ENCODE measurements at places on chromosomes 11 and 22.

GRCh38 chr22:43563571-43563970 is 151.8 kb downstream of the MPPED1 start:
- no peak for DNase-seq

GRCh38 chr11:91840640-91841240 is 383.9 kb upstream of the FAT3 start:
- no peak for DNase-seq

- DNase-seq = no peak
These were observed 25.8 kb upstream of the LMO1 start for GRCh38 chr11:8289492-8289918.

- DNase-seq = no peak
These were observed 4.8 kb upstream of the SLC3A2 start for GRCh38 chr11:62875698-62876478.

GRCh38 chr11:71428861-71429435 is 19.2 kb downstream of the DHCR7 start:
- no peak for DNase-seq

DNA sequence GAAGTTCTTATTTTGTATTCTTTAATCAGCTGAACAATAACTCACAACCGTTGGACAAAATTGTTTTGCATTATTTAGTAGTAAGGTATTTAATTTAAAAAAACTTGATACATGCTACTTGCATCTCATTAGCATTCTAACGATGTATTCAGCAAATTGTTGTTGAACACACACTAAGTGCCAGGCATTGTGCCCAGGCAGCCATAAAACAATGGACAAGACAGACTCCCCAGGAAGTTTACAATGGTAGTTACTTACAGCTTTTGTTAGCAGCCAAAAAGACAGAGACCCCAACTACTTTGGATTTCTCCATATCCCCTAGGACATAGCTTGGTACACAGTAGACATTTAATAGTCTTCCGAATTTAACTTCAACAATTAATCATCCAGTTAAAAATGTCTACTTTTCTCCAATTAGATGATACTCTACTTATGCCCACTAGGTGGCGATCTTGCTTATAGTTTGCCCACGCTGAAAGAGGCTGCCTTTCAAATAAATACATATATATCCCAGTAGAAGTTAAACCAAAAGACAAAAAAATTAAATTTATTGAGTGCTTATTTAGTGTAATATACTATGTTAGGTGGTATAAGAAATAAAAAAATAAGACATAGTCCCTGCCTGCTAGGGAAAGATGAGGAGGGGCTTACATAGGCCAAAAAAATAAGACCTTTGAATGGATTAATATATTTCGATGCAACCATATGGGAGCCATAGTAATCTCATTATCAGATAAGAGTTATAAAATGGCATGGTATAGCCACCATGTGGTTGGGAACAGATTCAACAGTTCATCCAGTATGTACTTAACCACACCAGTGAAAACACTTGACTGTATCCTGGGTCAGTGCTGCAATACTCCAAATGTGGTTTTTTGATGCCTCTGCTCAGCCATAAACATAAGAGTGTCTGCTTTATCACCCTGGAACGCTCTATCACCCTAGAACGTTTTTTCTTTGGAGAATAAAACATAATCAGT is 2.0 kb upstream of the FJX1 start:
- no peak for DNase-seq

DNA sequence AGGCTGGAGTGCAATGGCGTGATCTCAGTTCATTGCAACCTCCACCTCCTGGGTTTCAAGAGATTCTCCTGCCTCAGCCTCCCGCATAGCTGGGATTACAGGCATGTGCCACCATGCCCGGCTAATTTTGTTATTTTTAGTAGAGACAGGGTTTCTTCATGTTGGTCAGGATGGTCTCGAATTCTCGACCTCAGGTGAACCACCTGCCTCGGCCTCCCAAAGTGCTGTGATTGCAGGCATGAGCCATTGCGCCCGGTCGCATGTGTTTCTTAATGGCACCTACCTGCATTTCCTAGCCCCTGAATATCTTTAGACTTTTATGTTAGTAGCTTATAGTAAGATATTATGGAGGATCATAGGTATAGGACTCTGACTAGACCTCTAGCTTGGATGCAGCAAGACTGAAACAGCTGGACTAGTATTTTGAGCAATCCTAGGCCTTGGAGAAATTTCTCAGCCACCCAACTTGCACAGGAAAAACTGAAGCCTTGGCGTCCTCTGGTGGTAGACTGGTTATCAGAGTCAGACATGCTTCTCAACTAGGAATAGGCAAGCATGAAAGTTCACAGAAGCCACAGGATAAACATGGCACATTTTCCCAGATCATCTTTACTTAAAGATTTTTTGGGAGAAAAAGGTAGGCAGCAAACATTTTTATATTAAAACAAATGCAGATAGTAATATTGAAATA is 22.7 kb upstream of the C1QTNF4 start:
- no peak for DNase-seq

DNA sequence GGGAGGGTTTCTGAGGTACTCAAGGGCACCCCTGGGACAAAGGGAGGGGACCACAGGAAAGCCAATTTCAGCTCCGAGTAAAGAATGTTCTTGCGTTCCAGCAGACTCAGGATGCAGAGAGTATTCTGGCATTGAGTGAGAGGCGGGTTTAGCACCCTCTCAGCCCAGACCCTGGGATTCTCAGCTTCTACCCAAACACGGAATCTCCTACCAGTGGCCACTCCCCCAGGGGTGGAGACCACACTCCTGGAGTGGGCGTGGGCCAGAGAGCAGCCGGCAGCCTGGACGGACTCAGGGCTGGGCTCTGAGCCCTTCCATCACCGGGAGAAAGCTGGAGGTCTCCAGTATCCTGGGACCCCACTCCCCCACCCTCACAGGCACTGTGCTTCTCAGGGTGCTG is 26.1 kb upstream of the TTLL12 start:
- no peak for DNase-seq

GRCh38 chr11:9142732-9143131 is 51.3 kb upstream of the SCUBE2 start:
- no peak for DNase-seq

DNA sequence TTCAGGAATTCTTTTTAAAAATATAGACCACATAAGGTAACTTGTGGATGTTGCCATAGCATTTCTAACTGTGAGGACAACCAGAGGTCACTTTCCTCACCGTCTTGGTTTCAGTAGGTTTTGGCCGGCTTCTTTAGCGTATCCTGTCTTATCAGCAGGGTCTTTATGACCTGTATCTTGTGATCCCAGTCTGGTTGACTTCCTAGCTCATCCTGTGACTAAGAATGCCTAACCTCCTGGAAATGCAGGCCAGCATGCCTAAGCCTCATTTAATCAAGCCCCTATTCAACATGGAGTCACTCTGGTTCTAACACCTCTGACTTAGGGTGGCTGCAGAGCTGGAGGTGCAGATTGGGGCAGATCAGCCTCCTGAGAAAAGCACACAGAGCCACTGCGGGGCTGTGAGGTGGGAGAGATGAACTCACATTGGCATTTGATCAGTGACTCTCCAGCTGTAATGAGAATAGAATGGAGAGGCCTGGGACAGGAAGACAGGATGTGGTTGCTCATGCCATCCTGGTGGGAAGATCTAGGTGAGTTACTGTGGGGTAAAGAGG is 41.1 kb upstream of the TOP3B start:
- DNase-seq = no peak

- no peak for DNase-seq
These were observed 44.7 kb downstream of the IRAG1 start for GRCh38 chr11:10648871-10649270.

GRCh38 chr11:82049199-82049598 is 684.5 kb downstream of the FAM181B start:
- no peak for DNase-seq

- DNase-seq = no peak
These were observed 674.2 kb upstream of the KIRREL3 start for GRCh38 chr11:127674754-127675153.

GRCh38 chr22:40826984-40827741 is 8.0 kb upstream of the SLC25A17 start:
- DNase-seq = no peak

GRCh38 chr11:66489636-66490035 is 9.4 kb downstream of the DPP3 start:
- no peak for DNase-seq

GRCh38 chr11:120195601-120196320 is 15.1 kb upstream of the OAF start:
- DNase-seq = no peak

- DNase-seq = no peak
These were observed 16.3 kb upstream of the CTSD start for GRCh38 chr11:1779806-1780699.

DNA sequence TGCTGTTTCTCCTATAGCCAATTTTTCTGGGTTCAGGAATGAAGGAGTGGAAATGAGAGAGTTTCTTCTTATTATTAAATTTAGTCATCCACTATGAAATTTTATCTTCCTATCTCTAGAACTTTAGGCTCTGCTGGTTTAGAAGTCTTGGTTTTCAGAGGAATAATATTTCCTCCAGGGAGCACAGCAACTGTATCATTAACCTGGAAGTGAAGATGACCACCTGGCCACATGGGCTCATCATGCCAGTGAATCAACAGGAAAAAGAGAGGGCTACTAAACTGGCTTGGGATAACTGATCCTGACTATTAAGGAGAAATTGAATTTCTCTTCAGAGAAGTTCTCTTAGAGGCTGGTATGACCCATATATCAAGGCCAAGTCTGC is 44.4 kb downstream of the ADM start:
- DNase-seq = no peak

GRCh38 chr11:118896472-118896913 is 12.8 kb downstream of the CXCR5 start:
- DNase-seq = no peak

DNA sequence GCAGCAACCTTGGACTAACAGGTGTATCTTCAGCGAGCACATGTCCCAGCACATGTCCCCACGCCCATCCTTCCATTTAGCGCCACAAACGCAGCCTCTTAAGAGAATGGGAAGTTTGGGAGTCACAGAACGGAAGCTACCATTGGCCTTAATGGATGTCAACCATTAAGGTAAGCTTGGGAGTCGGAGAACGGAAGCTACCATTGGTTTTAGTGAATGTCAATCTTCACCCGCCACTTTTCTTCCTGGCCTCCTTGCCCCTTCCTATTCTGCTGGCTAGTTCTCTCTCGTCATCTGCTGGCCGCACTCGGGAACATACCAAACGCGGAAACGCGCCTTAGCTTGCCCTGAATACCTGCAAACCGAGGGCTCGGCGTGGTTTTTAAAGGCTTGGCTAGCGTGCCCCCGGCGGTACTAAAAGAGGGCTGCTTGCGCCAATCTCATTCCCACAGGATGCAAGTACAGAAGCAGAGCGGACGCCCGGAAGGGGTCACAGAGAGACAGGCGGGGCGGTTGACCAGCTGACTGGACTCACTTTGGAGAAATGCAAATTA is 24.3 kb downstream of the GLYATL1 start:
- no peak for DNase-seq

DNA sequence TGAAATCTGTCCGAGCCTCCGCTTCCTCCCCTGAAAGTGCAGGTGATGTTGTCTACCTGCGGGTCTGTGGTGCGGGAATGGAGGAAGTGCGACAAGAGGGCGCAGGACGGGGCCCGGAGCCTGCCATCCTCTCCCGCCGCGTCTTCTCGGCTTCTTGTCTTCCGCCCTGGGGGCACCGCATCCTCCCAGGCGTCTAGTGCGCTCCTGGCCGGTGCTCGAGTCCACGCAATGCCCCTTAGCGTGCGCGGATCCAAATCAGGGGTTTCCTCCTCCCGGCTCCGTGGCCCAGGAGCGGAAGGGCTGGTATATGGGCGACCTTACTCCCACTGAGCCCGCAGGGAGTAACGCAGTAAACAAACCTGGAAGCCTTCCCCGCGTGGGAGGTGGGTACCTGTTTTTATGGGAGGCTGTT is 405 bp downstream of the SFI1 start:
- DNase-seq = no peak

DNA sequence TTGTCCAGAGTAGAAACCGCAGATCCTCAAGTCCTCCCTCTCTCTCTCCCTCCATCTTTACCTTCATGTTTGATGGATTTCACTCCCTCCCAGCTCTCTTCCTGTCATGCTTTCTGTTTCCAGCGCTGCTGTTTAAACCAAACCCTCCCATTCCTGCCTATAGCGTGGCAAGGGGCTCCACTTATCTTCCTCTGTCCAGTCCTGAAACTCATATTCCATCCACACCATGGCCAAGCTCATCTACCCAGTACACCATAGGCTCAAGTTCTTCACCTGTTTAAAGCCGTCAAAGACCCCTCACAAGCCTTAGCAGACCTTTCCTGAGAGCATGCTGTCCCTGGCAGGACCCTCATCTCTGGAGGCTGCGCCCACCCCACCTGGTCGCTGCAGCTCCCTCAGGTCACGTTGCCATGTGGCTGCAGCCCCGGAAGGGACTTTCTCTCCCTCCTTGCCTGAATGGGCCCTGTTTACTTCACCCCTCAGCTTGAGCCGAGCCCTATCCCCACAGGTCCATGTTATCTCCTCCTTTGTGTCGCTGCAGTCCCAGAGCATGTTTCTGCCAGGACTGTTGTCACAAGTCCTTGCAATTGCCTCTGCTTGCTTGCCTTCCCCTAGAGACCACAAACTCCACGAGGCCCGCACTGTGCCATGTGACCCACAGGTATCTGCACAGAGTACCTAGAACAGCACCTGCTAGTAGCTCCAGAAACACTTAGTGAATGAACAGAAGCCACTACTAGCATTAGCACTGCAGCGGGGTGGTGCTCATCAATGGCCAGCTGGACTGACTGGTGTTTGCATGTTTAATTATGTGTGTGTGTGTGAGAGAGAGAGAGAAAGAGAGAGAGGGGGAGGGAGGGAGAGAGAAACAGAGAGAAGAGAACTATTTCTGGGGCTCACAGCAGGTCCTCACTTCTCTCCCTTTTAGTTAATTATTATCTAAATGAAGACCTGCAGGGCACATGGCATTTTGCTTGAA is 149.4 kb upstream of the SNX19 start:
- DNase-seq = no peak

GRCh38 chr22:25084405-25085107 is 115.1 kb upstream of the CRYBB3 start:
- no peak for DNase-seq

GRCh38 chr11:56122073-56122472 is at the start of gene OR8H3:
Gene OR8H3 (plus strand): TSS chr11:56122373. CDS start chr11:56122373, 0 bp downstream.
- DNase-seq = no peak

DNA sequence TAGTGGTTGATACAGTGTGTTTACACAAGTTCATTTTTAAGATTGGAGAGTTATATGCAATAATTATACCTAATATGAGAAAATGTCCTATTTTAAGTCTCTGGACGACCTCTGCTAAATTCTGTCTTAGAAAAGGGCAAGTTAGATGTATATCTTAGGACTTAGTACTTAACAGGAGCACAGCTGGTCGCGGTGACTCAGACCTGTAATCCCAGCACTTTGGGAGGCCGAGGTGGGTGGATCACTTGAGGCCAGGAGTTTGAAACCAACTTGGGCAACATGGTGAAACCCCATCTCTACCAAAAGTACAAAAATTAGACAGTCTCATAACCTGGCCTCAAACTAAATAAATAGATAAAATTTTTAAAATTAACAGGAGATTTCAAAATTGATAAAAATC is 27.2 kb downstream of the BSX start:
- no peak for DNase-seq

DNA sequence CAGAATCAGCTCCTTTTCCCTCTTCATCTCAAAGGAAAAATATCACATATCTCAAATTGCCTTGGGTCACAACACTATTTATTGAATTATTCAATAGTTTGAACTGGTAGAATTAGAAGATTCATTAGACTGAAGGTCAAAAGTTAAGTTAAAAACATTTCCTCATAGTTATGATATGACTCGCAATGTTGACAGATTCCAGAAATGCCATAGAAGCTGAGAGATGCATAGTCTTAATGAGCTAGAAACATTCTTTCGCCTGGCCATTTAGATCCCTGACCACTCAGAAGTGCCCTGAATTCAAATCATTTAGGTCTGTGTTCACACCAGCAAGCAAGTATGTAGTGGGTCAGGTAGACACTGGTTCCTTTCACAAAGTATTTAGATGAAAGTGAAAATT is 44.4 kb downstream of the FAT3 start:
- DNase-seq = no peak

Data from stimulated activated CD8-positive, alpha-beta memory T cell treated with anti-CD3 and anti-CD28 coated beads, Interleukin-7, amount 100 ng/mL, for 48 hours (primary cell).